Amniotic stem cell (primary cell): ENCODE measurements at places on chromosomes 3 and 15.

GRCh38 chr15:44811337-44811736 lies 75.0 kb downstream of the TRIM69 start:
- no peak for DNase-seq

DNA sequence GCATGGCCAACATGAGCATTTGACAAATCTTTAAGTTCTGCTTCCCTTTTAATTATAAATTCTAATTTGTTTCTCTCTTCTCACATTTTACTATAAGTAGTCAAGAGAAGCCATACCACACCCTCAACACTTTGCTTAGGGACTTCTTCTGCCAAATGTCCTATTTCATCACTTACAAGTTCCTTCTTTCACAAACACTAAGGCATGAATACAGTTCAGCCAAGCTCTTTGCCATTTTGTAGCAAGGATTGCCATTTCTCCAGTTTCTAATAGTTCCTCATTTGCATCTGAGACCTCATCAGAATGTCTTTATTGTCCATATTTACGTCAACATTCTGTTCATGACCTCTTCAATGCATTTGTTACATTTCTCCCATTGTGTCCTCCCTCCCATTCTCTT lies 29.4 kb downstream of the SLC22A14 start:
- no peak for DNase-seq

- DNase-seq = peak; percentile 24
Measured at GRCh38 chr3:98817547-98818041, 54.5 kb downstream of the ST3GAL6 start.

DNA sequence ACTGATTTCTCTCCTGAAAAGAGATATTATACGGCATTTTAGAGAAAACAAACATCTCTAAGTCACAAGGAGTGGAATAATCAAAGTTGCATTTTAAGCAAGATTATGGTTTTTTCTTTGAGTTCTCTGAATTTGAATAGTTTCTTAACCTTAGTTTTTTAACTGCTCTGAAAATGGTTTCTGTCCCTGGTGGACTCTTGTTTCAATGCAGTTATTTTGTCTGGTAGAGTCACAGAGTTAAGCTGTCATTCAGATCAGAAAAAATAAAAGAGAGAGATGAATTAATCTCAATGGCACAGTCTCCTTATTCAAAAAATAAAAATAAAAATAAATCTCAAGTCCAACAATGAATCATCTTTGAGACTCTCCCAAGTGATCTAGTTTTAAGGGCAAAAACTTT lies 19.0 kb downstream of the AGTR1 start:
- no peak for DNase-seq
